ENCODE measurements at places on chromosomes 4 and X. TPM values are rescaled to one million over a fixed set of nuclear protein-coding genes. Genes with fewer than 3 reads are reported as not detected.

DNA sequence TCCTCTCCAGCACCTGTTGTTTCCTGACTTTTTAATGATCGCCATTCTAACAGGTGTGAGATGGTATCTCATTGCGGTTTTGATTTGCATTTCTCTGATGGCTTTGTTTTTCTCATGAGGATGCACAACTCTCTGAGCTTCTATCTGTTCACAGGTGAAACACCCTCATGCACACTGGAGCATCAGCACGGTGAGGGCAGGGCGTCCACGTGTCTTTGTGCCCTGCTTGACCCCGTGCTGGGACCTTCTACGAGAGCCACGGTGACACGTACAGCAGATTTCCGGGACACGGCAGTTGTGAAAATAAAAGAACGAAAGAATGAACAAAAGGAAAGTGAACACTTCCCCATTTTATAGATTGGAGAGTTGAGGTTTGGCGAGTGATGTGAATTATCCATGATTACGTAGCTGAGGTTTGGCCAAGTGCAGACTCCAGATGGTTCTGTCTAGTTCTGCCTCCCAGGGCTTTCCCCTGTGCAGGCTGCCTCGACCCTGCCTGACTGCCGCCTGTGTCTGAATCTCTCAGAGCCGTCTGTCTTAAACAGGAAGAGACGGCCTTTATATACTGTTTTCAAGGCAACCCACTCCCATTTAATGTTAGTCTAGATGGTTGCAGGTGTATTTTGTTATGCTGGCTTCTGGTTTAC lies 67.8 kb upstream of the SORBS2 start:
- no peaks in the 10 kb centered on the region for H3K4me1 ChIP-seq
- H3K27me3 ChIP-seq, result no peaks in the 10 kb centered on the region
- no peak overlapping the region for H3K27ac ChIP-seq
- no peak overlapping the region for H3K4me3 ChIP-seq
- H3K36me3 ChIP-seq, result no peaks in the 10 kb centered on the region
- DNase-seq, result no peak

DNA sequence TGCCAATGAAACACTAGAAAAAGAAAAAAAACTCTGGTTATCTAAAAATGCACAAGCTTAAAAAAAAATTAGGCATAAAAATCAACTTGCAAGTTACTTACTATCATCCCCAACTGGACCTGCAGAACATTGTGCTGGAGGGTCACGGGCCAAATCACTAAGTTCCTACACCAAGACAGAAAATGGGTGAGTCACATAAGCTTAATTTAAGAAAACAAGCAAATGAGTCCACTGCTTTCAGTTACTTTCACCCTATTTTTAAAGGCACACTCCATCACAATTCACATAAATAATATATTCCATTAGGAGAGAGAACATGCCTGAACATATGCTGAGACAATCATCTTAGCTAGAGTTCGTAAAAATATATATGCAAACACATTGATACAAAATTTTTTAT lies 17.7 kb downstream of the UBE2D3 start:
- H3K4me3 ChIP-seq, result no peak overlapping the region
- peak overlapping the region; percentile 67 for H3K27ac ChIP-seq
- H3K36me3 ChIP-seq, result peaks cover 82% of the 10 kb centered on the region
- DNase-seq, result no peak

DNA sequence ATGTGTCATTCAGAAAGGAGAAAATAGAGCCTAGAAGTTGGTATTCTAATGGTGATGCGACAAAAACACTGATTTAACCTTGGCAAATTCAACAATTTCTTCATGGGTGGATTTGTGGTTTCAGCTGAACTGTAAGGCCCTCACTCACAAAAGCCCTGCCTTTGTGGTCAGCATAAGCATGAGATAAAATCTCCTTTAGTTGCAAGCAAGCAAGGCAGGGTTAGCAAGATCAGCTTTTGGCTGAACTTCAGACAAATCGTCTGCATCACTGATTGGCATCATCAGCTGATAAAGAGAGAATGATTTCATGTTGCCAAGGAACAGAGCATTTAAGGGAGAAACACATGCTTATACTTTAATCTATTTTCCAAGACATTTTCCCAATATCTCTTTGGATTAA lies 2582.2 kb downstream of the PCDH7 start:
- no peaks in the 10 kb centered on the region for H3K36me3 ChIP-seq
- no peak overlapping the region for H3K27ac ChIP-seq
- H3K4me1 ChIP-seq, result no peaks in the 10 kb centered on the region
- H3K27me3 ChIP-seq, result no peaks in the 10 kb centered on the region
- DNase-seq, result no peak

Gene EGF
- not detected for total RNA-seq

Measured in activated T-helper 2 cell treated with anti-CD3 and anti-CD28 coated beads, Interferon-gamma antibody, Interleukin-2, Interleukin-4, amounts not matched to agents 10 μg/mL and 5 μg/mL and 100 μg/mL, durations not matched to agents 14 hours and 24 hours and 36 hours (primary cell).